Common myeloid progenitor, CD34-positive (primary cell): ENCODE measurements at places on chromosomes 3 and 15.

- DNase-seq: no peak
These were observed 67.9 kb downstream of the GADL1 start for GRCh38 chr3:30826531-30826942.

- DNase-seq: no peak
These were observed 62.9 kb upstream of the NR2E3 start for GRCh38 chr15:71747128-71748083.

GRCh38 chr15:70892912-70893560 is 410 bp downstream of the LRRC49 start:
- no peak for DNase-seq

- peak; percentile 13 for DNase-seq
These were observed 32.4 kb downstream of the PEAK1 start for GRCh38 chr15:77387365-77388105.

DNA sequence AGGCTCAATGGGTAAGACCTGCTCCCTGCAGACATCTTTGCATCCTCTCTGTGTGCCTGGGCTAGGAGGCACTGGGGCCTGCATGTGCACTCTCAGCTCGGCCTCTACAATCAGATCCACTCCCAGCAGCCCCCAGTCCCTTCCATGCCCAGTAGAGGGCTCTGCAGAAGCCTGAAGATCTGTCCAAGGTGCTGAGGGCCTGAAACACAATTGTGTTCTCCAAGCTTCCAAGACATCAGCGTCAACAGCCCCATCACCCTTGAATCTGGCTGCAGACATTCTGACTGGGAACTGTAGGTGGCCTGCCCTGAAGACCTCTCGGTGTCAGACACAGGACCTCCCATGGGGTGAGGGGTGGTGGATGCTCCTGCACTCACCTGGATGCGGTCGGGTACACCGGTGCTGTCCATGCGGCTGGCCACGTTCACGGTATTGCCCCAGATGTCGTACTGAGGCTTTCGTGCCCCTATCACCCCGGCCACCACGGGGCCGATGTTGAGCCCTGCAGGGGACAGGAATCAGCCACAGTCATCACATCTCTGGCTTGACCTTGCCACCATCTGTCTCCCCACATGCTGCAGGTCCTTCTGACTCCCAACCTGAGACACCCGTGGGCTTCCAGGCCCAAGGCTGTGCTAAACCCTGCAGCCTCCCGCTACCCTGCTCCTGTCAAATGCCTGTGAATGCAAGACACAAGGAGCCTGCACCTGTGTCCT is 84.7 kb downstream of the SEC22A start:
- DNase-seq: peak; percentile 79

GRCh38 chr3:170323331-170323730 is 34.2 kb upstream of the SKIL start:
- DNase-seq: no peak

DNA sequence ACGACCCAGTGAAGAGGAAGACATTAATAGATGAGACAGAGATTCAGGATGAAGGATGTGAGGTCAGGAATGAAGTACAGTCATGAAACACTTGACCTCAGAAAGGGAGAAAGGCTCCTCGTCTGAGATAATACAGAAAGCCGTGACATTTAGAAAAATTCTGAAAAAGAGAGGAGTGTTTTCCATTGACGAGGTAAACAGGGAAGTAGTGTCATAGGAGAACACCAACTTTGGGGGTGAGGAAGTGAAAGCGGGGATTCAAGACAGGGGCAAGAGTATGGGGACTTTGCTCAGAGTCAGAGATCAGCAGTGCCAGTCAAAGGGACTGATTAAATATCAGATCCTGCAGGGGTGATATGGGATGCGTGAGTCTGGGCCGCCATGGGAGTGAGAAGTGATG is 160.9 kb downstream of the PLCL2 start:
- DNase-seq: no peak

DNA sequence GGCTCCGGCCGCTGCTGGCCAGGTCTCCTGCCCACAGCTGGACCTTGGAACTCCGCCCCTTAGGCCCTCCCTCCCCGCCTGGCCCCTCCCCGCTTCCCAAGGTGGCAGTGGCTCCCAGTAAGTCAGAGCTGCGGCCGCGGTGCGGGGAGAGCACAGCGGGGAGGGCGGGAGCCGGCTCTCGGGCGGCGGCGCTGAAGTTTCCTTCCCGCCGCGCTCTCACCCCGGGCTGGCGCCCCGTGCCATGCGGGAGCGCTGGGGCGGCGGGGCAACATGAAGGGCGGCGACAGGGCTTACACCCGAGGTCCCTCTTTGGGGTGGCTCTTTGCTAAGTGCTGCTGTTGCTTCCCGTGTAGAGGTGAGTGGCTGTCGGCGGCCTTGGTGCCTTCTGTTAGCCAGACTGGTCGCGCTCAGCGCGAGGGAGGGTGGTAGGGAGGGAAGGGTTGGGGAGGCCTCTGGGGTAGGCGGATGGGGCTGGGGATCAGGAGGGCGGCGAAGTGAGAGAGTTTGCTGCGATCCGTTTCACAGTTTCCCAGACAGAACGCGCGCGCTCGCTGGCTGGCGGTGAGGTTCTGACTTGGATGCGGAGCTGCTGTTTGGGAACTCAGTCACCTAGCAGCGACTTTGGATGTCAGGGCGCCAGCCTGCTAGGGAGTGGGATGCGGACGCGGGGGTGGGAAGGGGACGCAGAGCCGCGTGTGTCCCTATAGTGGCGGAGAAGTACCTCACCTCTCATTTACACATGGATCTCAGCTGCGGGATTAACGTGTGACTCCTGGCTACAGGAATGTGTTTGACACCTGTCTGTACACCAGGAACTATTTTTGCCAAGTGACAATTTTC is 145.5 kb upstream of the UMPS start:
- peak; percentile 38 for DNase-seq

DNA sequence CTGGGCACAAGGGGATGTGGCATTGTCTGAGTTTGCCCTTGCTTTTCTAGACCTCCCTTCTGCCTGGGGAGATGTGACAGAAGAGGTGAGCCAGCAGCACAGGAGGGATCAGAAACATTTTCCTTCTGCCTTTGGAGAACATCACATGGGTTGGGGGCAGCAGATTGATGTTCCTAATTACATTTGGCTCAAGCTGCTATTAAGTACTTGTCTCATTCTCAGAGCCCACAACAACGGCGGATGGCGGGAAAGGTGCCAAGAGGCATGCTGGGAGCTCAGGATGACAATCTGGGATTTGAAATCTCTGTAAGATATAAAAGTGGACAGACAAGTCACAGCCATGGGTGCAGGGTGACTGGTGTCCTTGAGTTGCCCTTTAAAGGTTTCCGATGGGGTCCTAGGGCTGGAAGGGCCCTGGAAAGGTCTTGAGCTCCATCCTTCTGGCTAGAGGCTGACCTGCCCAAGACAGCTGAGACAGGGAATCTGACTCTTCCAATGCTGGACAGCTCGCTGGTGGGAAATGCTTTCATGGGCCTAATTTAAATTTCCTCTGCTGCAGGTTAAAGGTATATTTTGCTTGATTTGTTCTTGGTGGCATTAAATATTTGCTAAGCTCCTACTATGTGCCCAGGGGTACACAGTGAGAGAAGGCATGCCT is 2.4 kb upstream of the CORO2B start:
- no peak for DNase-seq

- no peak for DNase-seq
These were observed 153.0 kb downstream of the ANXA2 start for GRCh38 chr15:60244813-60245212.
